ENCODE measurements at places on chromosomes 4 and X.

DNA sequence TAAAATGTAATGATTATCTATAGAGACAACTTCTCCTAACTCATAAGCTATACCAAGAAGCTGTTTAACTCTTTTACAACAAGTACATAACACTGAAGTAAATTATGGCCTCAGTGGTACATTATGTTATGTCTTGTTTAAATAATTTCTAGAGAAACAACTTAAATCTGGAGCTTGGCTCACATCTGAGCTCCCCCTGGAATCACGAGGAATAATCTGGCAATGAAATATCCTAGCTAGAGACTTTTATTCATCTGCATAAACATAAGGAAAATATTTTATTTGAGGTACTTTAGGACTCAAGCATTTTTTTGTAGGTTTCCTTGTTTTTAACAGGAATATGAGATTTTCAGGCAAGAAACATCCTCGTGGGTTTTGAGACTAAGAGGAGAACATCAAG is 354.7 kb upstream of the SLC7A11 start:
- DNase-seq = no peak

GRCh38 chr4:105858466-105859040 is 36.7 kb upstream of the NPNT start:
- DNase-seq = no peak

GRCh38 chrX:68794461-68794860 is 34.4 kb upstream of the EFNB1 start:
- no peak for DNase-seq

- DNase-seq = no peak
Observed at GRCh38 chr4:68110441-68110840, 19.2 kb downstream of the TMPRSS11F start.

GRCh38 chrX:149572743-149573142 is 14.5 kb downstream of the MAGEA9B start:
- no peak for DNase-seq

GRCh38 chrX:117895418-117895817 is 221.2 kb downstream of the KLHL13 start:
- DNase-seq = no peak

GRCh38 chrX:151004085-151004484 is 20.9 kb downstream of the HMGB3 start:
- peak; percentile 6 for DNase-seq

GRCh38 chr4:128163177-128164117 is 102.3 kb downstream of the LARP1B start:
- no peak for DNase-seq

- no peak for DNase-seq
Observed at GRCh38 chr4:185998791-185999190, 70.2 kb upstream of the TLR3 start.

- DNase-seq = no peak
Observed at GRCh38 chr4:16732741-16733140, 165.7 kb downstream of the LDB2 start.

GRCh38 chr4:105921301-105921700 is 26.0 kb downstream of the NPNT start:
- no peak for DNase-seq

- DNase-seq = no peak
Observed at GRCh38 chrX:9562851-9563250, 98.0 kb downstream of the TBL1X start.

GRCh38 chr4:141705747-141706377 is 69.5 kb downstream of the IL15 start:
- peak; percentile 16 for DNase-seq

DNA sequence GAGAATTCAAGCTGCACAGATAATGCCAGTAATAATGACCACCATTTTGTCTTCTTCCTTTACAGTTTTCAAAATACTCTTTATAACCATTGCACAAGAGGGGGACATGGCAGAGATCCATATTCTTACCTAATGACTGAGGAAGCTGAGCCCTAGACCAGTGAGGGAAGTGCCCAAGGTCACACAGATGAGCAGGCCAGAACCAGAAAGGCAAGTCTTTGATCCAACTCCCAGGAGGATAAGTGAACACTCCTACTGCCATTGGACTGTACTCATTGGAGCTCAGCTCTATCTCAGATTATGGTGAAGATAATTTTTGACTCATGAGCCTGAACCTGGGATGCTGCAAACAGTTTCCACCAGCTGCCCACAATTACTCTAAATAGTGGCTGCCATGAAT is 28.6 kb downstream of the AMER1 start:
- no peak for DNase-seq

GRCh38 chrX:135112096-135112729 is 8.1 kb downstream of the ETDB start:
- DNase-seq = peak; percentile 68

GRCh38 chr4:6268650-6269615 is 717 bp upstream of the WFS1 start:
- DNase-seq = no peak

DNA sequence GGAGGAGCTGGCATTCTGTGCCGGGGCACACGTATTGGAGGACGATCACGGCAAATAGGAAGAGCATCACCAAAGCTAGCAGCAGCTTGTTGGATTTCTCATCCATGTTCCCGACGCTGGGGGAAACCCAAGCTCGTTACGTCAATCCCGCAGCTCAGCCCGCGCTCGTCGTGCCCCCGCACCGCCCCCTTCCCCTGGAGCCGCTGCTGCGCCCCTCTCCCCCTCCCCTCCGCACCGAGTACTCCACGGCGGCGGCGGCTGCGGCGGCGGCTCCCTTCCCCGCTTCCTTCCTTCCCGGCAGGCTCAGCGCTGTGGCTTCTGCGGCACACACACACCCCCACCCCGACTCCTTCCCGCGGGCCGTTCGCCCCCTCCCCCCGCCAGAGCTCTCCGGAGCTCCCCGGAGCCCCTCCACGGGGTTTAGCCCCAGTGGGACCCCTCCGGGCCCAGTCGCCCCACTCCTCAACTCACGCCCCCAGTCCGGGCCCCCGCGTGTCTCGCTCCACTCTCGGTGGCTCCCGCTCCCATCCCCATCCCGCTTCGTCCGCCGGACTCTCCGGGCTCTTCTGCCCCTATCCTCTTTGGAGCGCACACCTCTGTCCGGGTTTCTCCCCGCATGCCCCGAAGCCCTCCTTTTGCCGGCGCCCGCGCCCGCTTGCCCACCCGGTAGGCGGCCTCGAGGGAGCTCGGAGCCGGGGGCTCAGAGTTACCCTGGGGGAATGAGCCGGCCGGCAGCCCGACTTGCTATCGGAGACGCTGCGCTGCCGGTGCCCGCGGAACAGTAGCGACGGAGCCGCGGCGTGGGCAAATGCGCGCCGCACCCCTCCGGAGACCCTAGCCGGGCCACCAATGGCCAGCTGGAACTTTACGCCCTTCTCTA is 978 bp downstream of the HS6ST2 start:
- peak; percentile 78 for DNase-seq

DNA sequence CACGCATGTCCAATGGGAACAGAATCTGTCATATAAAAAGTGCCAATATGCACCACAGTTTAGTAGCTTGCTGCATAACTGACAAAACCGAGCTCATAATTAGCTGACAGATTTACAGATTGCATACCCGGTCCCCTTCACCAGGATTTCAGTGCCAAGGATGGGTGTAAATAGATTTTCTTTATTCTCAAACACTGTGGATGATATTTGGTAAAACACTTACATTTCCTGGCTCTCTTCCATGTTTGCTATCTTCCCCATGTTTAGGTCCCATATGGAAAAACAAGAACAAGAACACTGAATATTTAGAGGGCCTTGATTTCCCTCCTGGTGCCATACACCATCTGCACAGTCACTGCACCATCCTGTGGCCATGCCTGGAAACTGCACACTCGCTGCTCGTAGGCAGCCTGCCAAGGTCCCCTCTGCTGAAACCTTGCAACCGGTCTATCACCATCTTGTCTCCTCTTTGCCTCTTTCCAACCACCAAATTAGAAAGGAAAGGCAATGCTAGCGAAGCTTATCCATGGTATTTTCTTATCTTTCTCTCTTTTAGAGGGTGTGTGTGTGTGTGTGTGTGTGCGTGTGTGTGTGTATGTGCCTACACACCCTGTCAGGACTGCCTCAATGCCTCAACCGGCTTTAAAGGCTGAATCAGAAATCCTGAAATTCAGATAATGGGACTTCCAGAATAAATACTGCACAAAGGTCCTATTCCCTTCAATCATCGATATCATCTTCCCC is 124.2 kb upstream of the MBNL3 start:
- peak; percentile 59 for DNase-seq

- DNase-seq = no peak
Observed at GRCh38 chr4:14701896-14702295, 300.4 kb upstream of the CPEB2 start.

- DNase-seq = no peak
Observed at GRCh38 chr4:70880739-70881138, 21.4 kb upstream of the MOB1B start.

- DNase-seq = no peak
Observed at GRCh38 chrX:47186096-47186740, 7.4 kb upstream of the UBA1 start.

DNA sequence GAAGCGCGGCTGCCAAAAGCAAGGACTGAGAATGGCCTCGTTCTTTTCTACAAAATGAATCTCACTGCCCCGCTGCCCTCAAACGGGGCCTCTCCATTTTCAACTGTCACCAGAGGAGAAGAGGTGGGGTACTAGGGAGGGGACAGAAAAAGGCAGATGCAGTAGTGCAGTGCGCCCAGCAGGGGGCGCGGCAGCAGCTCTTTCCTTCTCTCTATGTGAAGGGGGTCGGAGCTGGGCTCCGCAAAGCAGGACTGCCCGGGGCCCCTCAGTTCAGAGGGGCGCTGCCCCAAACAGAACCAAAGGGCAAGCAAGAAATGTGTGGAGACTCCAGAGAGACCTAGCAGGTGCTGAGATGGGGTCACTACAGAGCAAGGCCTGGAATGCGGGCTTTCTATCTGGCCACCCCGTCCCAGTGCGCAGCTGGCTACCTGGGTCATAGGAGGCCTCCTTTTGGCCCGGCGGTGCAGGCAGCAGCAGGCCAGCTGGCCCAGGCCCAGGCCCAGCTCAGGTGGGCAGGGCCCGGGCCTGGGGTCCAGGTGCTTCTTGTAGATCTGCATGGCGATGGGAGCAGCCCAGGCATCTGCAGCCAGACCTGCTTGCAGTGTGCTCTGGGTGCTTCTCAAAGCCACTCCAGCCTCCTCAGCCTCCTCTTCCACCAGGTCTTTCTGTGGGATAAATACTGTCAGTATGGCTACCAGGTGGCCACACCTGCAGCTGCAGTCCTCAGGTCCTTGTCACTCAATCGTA is 5.9 kb downstream of the IRAK1 start:
- peak; percentile 72 for DNase-seq

- peak; percentile 38 for DNase-seq
Observed at GRCh38 chr4:106266201-106266600, 49.8 kb downstream of the TBCK start.

DNA sequence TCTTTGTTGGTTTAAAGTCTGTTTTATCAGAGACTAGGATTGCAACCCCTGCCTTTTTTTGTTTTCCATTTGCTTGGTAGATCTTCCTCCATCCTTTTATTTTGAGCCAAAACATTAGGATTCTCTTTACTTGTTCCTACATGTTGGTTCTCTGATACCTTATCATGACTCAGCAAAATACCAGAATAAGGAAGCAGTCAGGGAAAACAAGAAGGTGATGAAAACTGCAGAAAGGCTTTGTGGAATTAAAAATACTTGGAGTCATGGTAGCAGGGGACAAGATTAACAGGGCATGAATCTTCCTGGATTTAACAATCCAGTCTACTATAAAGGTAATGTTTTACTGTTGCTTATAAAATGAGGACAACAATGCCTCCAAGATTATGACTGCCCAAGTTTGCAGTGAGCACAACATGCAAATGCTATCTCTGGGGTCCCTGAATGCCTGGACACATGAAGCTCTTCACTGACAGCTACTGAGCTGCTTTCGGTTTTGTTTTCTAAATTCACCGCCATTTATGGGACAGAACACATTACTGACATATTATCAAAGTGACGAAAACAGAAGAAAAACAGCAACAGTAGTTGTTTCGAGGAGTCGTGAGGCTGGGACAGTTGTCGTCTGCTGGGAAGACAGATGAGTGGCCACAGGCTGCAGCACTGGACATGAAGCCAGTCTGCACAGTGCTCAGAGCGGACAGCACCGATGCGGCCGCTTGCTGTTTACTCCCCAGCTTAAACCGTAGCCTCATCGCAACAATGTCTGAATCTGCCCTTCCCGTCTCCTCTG is 174.5 kb upstream of the DKK2 start:
- no peak for DNase-seq

DNA sequence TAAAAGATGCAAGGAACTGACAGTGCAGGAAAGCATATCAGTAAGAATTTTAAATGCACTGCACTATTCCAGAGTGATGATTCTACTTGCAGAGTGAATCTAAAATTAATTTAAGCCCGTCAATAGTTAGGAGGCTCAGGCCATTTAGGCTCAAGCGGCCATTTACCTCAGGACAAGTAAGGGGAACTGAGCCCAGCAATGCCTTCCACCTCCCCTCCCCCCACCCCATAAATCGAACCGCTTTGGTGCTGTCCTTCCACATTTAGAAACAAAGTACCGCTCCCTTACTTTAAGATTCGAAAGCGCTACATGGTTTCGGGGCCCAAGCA is 665 bp downstream of the RBM41 start:
- peak; percentile 6 for DNase-seq

DNA sequence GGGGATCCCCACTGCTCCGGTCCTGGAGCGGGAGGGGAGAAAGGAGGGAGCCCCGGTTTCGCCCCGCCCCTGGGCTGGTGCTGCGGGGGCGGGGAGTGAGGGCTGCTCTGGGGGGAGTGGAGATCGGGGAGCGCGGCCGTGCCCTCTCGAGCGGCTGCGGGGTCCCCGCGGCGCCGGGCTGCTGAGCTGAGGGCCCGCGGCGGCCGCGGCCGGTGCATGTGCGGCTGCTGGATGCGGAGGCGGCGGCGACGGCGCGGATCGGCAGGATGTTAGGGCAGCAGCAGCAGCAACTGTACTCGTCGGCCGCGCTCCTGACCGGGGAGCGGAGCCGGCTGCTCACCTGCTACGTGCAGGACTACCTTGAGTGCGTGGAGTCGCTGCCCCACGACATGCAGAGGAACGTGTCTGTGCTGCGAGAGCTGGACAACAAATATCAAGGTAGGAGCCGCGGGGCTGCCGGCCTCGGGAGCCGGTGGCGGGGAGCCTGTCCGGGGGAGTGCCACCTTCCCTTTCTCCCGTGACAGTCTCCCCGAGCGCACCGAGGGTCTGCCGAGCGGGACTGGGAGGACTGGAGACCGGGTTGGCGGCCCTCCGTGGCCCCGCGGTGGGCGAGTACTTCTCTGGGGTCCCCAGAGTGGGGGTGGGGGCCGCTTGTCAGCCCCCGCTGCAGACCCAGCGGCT is at the start of gene ING2:
Gene ING2, plus strand, starts transcription at position 129 of the 681 bp plus-strand sequence. Its CDS starts 138 bp downstream, at position 267.
- DNase-seq = no peak

DNA sequence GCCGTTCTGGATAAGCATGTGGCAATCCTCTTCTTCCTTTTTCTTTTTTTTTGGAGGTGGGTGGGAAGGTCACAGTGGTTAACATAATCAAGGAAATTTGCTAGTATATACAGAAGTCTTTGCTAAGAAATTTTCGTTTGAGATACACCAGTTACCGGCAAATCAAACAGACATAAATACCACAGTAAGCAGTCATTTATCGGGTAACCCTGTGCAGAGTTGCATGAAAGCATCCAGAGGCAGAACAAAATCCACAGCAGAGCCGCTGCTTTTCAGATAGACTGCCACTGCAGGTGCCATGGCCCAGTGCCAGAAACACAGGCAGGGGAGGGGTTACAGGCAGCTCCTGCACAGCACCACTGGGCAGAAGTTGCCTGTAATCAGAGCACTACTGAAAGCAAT is 179.1 kb upstream of the MAB21L2 start:
- DNase-seq = peak; percentile 88

Measured in common myeloid progenitor, CD34-positive (primary cell).